Mucosa of gallbladder (tissue), 1 donor: ENCODE measurements at places on chromosomes 13 and 19. TPM values are rescaled to one million over a fixed set of nuclear protein-coding genes. Genes with fewer than 3 reads are reported as not detected.

ZNF442 gene
- 3.4 TPM for total RNA-seq

WASF3 gene
- 11.5 TPM for total RNA-seq

SLITRK5 gene
- 0.03 TPM for total RNA-seq

ACTMAP gene
- total RNA-seq: 11.6 TPM

MADCAM1 gene
- 5.8 TPM for total RNA-seq

NAT14 gene
- total RNA-seq: 23.1 TPM

PRR36 gene
- 1.6 TPM for total RNA-seq

CNMD gene
- total RNA-seq: 0.26 TPM

SLC7A10 gene
- total RNA-seq: not detected

ZNF541 gene
- 1.2 TPM for total RNA-seq

ATP4B gene
- not detected for total RNA-seq

SIGLEC5 gene
- total RNA-seq: 1.1 TPM

MYBPC2 gene
- not detected for total RNA-seq

BST2 gene
- total RNA-seq: 90.6 TPM
